Glomerular endothelial cell (primary cell): ENCODE measurements at places on chromosomes 11 and 22. TPM values are rescaled to one million over a fixed set of nuclear protein-coding genes. Genes with fewer than 3 reads are reported as not detected.

The IRAG1 gene
- total RNA-seq, result 0.29 and 1.4 TPM in 2 replicates

The TANGO2 gene
- total RNA-seq, result 38.4 and 42.2 TPM in 2 replicates

The YIF1A gene
- 120 and 142 TPM in 2 replicates for total RNA-seq

The SHISAL1 gene
- total RNA-seq, result 0.29 and 0.97 TPM in 2 replicates

The TESMIN gene
- total RNA-seq, result 4.0 and 10.8 TPM in 2 replicates

The RFPL2 gene
- not detected in 2 replicates for total RNA-seq

The MMP1 gene
- total RNA-seq, result 2,602 and 5,796 TPM in 2 replicates

The DCDC1 gene
- not detected in 2 replicates for total RNA-seq

The DRD4 gene
- total RNA-seq, result not detected in 2 replicates

The KDELR3 gene
- 36.2 and 61.1 TPM in 2 replicates for total RNA-seq

The ELMOD1 gene
- total RNA-seq, result not detected in 2 replicates

The F2 gene
- total RNA-seq, result 0.19 TPM in 1 of 2 replicates, not detected in the other

The FAM180B gene
- total RNA-seq, result not detected in 2 replicates

The TRIM51 gene
- not detected in 2 replicates for total RNA-seq

The C11orf42 gene
- not detected in 2 replicates for total RNA-seq

The OR8D1 gene
- not detected in 2 replicates for total RNA-seq

The LRRC32 gene
- total RNA-seq, result 121 and 177 TPM in 2 replicates

The RAC2 gene
- total RNA-seq, result 126 and 218 TPM in 2 replicates

The CARD18 gene
- not detected in 2 replicates for total RNA-seq

The PDE2A gene
- 78.4 and 81.2 TPM in 2 replicates for total RNA-seq

The SSTR3 gene
- total RNA-seq, result 0.05 TPM in 1 of 2 replicates, not detected in the other

The OR51B2 gene
- total RNA-seq, result not detected in 2 replicates

The TUB gene
- 1.7 and 1.8 TPM in 2 replicates for total RNA-seq

The DEFB131B gene
- total RNA-seq, result not detected in 2 replicates

The LMNTD2 gene
- total RNA-seq, result 1.3 and 3.3 TPM in 2 replicates

The GGT5 gene
- total RNA-seq, result 12.8 and 24.3 TPM in 2 replicates

The CRYBA4 gene
- not detected in 2 replicates for total RNA-seq

The OR5P2 gene
- total RNA-seq, result not detected in 2 replicates

The CNIH2 gene
- 0.15 TPM in 1 of 2 replicates, not detected in the other for total RNA-seq

The CAVIN3 gene
- total RNA-seq, result 365 and 424 TPM in 2 replicates

The CACNA1I gene
- total RNA-seq, result not detected in 2 replicates

The TTC12 gene
- 4.4 and 6.4 TPM in 2 replicates for total RNA-seq

The PRSS23 gene
- total RNA-seq, result 282 and 749 TPM in 2 replicates

The VSIG10L2 gene
- not detected in 2 replicates for total RNA-seq

The OR52E8 gene
- total RNA-seq, result not detected in 2 replicates

The OR52I2 gene
- not detected in 2 replicates for total RNA-seq

The OR5B21 gene
- total RNA-seq, result not detected in 2 replicates

The ATL3 gene
- total RNA-seq, result 69.5 and 91.6 TPM in 2 replicates

The PUS3 gene
- 7.5 and 11.4 TPM in 2 replicates for total RNA-seq

The HORMAD2 gene
- not detected in 2 replicates for total RNA-seq

The PARVG gene
- not detected in 2 replicates for total RNA-seq

The SLC29A2 gene
- 0.48 and 1.2 TPM in 2 replicates for total RNA-seq

The ANKRD49 gene
- total RNA-seq, result 4.3 and 6.0 TPM in 2 replicates
